Stimulated activated CD4-positive, alpha-beta T cell treated with anti-CD3 and anti-CD28 coated beads, Interleukin-15, amount 100 ng/mL, for 1 hour (primary cell): ENCODE measurements at places on chromosomes 1 and 21.
A peak's percentile ranks its signal among the peaks of the same experiment; 100 is the strongest.

GRCh38 chr1:14182856-14183255 is 415.6 kb upstream of the KAZN start:
- no peak for DNase-seq

DNA sequence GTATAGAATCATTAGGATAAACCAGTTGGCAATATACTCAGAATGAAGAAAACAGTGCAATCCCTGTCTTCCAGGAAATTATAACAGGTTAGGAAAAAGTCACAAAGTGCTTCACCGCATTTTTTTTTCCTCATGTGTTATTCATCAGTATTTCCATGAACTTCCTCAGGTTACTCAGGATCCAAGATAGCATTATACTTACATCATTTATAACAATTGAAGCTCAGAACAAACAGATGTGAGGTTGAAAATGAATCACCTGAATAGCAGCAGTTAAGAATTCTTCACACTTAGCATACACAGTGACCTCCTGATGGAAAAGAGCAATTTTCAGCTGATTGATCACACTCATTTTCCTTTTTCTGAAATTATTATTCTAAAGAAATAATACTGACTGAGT is 1040.7 kb upstream of the B3GALT2 start:
- DNase-seq: no peak

- no peak for DNase-seq
Measured at GRCh38 chr1:230507666-230508402, 81.7 kb upstream of the PGBD5 start.

GRCh38 chr1:216047811-216048572 is 375.3 kb downstream of the USH2A start:
- DNase-seq: no peak

GRCh38 chr1:39898648-39899603 is 2.8 kb downstream of the MYCL start:
- DNase-seq: no peak

GRCh38 chr1:156295391-156295947 is at the start of gene GLMP:
Gene GLMP (minus strand): TSS chr1:156295679. CDS start chr1:156295645, 34 bp downstream.
- peak; percentile 18 for DNase-seq

GRCh38 chr1:179744401-179745130 is 1.5 kb downstream of the FAM163A start:
- DNase-seq: no peak

DNA sequence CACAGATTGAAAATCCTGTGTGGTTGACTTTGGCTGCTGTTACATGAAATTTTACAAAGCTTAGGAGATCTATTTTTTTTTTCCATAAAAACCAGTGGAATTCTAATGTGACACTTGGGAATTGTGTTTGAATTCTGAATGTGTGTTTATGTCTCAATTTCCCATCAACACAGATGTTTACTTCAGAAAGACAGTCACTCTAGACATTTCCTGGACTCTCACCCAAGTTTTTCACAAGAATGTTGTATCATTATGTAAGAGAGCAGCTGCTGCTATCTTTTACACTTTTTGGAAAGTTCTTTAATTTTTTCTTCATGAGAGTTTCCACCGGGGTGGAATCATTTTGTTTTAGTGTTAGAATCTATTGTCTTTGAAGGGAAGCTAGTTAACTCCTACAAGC is 210.1 kb downstream of the GIPC2 start:
- no peak for DNase-seq

- DNase-seq: no peak
Measured at GRCh38 chr1:163758977-163759670, 437.4 kb downstream of the NUF2 start.
